Posterior vena cava (tissue), 2 donors: ENCODE measurements at places on chromosomes 13 and 19. TPM values are rescaled to one million over a fixed set of nuclear protein-coding genes. Genes with fewer than 3 reads are reported as not detected.

GRCh38 chr13:80086304-80086721 is 254.6 kb downstream of the SPRY2 start:
- no peak for DNase-seq

DNA sequence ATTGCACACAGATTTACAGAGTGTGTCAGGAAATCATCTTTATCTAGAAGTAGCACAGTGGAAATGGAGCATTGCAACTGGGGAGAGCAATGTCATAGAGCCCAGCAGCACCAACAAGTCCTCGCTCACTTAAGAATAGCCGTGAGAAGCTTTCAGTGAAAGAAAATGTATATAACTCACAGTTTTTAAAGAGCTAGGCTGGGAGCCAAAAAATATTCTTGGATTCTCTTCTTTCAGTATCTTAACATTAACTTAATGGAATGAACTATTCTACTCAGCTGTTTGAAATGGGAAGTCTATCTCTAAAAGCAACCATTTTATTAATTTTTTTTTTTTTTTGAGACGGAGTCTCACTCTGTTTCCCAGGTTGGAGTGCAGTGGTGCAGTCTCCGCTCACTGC is 329.6 kb downstream of the COG6 start:
- no peak for DNase-seq

The HCST gene
- total RNA-seq = 13.4 TPM

GRCh38 chr13:79765331-79765730 is 284.4 kb downstream of the NDFIP2 start:
- DNase-seq = no peak
